Activated naive CD4-positive, alpha-beta T cell (primary cell): ENCODE measurements at places on chromosomes 6 and 20.

DNA sequence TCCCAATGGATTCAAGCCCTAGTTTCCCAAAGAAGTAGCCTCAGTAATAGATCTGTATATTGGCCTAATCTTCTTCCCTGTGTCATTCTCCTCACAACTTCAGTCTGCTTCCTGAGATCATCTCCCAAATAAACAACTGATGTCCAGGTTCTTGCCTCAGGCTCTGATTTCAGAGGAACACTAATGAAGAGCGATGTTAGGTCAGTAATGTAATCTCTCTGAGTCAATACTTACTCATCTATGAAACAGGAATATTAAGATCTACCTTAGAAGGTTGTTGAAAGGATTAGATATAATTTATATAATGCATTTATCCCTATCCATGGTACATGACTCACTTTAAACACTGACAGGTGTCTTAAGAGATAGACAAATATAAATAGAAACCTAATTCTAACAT lies 246.0 kb upstream of the FLRT3 start:
- DNase-seq = no peak

GRCh38 chr6:166658792-166659150 lies 31.7 kb upstream of the RPS6KA2 start:
- no peak for DNase-seq

GRCh38 chr6:161027385-161027784 lies 35.8 kb downstream of the MAP3K4 start:
- DNase-seq = no peak

DNA sequence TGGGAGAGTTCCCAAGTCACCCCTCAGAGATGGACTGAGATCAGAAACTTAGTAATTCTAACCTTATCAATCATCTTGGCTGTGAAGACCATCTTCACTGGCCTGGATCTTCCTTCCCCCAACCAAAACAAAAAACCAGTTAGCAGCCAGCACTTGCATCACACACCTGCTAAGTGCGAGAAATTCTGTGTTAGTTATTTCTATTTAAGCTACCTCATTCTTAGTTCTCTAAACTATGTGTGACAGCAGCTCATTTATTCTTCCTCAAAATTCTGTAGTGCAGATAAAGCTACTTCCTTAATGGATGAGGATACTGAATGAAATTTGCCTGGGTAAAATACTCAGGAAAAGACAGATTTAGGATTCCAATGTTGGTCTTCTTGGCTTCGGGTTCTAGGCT lies 18.2 kb upstream of the TAGAP start:
- no peak for DNase-seq

DNA sequence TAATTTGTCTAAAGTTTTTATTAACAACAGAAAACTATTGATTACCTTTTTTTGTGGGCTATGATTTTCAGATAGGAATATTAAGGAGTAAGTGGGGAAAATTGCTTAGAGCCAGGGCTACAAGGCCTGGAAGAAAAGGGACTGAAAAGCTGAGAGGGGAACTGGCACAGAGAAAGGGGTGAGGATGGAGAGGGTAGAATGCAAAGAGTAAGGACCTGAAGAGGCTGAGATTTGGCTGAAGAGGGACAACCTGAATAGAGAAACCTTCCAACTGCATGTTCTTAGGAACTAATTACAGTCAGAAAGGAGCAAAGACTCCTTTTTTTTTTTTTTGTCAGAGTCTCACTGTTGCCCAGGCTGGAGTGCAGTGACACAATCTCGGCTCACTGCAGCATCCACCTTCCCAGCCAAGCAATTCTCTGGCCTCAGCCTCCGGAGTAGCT lies 16.7 kb downstream of the BTN2A1 start:
- no peak for DNase-seq

DNA sequence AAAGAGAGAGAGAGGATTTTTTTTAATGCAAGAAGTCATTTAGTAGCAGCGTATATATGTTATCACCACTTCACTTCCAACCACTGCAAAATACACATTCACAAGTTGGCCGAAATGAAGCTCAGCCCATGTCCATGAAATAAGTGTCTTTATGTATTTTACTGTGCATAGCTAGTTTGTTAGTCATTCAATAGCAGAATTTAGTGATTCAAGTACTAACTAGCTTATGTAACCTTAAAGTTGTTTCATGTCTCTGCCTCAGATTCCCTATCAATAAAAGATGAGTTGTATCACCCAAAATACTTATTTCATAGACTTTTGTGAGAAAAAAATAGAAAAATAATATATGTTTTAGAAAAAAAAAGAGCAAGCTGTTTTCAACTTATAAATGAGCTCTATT lies 153.7 kb upstream of the PRDM1 start:
- DNase-seq = no peak

- DNase-seq = no peak
Observed at GRCh38 chr6:3594201-3594600, 137.4 kb upstream of the SLC22A23 start.

GRCh38 chr6:154111025-154111424 lies 72.0 kb downstream of the OPRM1 start:
- DNase-seq = no peak

DNA sequence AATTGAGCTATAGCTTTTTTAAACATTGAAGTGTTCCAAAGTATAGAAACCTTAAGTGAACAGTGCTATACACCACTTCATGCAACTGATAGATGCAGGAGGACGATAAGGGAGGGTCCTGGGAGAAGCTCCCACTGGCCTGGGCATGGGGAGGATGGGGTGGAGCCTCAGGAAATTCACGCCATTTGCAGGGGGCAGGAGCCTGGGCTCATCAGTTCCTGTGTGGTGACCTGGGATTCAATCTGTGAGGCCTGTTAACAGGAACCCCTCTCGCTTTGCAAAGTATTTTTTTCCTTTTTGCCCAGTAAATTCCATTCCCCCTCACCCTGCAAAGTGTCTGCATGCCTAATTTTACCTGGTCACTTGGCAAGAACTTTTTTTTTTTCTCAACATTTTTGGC lies 11.0 kb upstream of the ASCC3 start:
- DNase-seq = no peak

DNA sequence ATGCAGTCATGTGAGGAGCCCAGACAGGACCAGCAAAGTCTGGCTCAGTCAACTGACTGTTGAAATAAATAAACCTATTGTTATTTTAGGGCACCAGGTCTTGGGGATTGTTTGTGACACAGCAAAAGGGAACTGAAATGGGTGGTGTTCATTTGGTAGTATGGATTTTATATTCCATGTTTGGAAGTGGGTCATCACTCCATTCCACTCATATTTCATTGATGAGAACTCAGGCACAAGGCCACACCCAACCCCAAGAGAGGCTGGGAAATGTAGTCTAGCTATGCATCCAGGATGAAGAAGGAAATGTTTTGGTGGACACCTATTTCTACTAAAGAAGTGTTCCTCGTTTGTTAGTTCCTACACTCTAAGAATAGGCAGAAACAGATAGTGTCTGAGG lies 64.9 kb upstream of the BTBD3 start:
- no peak for DNase-seq

DNA sequence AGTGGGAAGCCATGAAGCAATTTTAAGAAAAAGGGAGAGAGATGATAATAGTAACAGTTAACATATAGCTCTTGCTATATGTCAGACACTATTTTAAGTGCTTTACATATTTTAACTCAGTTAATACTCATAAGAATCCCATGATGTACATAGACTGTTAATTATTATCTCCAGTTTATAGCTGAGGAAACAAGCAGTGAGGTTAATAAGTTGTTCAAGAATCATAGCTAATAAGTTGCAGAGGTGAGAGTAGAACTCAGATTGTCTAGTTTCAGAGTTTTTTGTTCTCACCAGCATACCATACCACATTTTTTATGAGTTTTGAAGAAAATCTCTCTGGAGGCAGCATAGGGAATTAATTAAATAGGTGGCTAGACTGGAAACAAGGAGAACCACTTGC lies 144.6 kb upstream of the MMS22L start:
- no peak for DNase-seq

GRCh38 chr20:21614980-21615379 lies 90.5 kb upstream of the PAX1 start:
- DNase-seq = no peak

- no peak for DNase-seq
Observed at GRCh38 chr6:49775043-49775442, 12.0 kb downstream of the PGK2 start.

DNA sequence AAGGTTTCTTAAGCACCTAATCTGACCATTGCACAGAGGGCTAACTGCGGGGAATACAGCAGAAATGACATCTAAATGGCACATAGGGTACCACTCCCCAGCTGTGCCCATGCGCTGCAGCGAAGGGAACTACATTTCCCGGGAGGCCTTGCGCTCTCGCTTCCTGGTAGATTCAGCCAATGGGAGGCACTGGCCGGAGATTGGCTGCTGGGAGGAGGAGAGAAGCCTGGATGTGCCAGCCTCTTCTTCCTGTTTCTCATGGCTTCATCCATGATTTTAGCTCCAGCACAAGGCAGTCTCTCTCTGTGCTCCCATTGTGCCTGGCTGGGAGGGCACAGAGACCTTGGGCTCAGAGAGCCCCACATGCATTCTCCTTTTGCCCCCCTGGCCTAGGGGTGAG lies 101.7 kb upstream of the FOXA2 start:
- DNase-seq = no peak

DNA sequence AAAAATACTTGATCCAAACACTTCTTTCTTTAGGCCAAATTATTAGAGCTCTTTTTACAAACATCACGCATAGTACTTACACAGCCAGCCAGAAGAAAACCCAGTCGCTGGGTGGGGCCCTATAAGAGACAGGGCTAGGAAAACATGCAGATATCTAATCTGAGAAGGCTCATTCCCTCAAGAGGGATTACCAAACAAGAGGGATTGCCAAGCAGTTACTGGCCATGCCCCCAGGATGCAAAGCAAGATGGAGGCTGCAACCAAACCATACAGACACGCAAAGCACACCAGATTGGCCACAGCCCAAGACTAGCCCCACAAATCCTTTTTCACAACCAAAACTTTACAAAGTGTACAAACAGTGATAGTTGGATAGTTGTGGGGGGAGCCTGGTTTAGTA lies 1235.4 kb upstream of the GJE1 start:
- DNase-seq = no peak

DNA sequence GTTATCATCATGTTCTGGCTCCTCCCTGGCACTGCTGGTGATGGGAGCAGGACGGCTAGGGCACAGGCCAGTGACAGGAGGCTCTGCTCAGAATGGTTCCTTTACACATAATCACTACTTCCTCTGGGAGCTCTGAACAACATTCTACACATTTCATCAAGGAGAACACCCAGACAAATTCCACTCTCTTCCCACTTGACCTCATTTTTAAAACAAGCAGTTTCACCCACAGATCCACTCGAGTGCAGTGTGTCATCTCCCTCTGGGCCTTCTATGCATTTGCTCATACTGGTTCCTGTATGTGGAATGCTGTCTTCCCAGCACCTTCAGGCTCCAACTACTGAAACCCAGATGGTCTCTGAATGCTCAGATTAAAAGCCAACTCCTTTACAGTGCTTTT lies 84.8 kb downstream of the ELOVL5 start:
- no peak for DNase-seq

DNA sequence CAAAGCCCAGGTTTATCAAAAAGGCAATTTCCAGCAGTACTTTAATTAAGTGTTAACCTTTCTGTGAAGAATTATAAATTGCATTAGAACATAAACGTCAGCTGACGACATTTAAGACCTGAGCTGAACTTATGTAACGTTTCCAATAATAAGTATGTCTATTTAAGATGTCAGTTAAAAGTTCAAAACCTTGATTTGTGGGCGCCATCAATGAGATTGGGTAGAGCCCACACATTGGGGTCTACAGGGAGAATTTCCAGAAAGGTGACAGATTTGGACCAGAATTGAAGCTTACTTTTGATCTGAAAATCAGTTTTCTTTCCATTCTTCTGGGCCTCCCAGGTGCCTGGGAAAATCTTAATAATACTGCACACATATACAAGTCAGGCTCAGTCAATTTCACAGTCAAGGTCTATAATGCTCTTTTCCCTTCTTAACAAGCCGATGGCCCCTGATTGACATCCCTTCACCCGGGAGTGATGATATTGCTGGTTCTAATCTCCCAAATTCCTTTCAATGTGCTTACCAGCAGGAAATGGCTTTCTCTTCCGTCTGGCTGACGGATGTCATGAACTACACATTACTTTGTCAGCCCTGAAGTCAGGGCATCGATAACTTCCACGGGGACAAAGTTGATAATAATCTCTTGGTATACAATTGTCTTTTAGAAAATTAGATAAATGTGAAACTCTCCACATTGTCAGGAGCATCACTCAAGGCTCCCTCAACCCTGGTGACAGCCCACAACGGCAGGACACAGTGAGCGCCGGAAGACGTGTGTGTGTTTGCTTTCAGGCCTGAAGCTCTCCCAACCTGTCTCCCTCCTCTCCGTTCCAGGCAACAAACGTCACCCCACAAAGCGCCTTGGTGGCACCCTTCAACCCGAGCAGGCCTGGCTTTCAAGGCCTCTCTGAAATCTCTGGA lies 396.5 kb upstream of the CNR1 start:
- no peak for DNase-seq

GRCh38 chr6:152697634-152698033 lies at the start of gene MYCT1:
MYCT1 (plus strand) TSS chr6:152697897; CDS start chr6:152697903, 6 bp downstream.
- DNase-seq = no peak

DNA sequence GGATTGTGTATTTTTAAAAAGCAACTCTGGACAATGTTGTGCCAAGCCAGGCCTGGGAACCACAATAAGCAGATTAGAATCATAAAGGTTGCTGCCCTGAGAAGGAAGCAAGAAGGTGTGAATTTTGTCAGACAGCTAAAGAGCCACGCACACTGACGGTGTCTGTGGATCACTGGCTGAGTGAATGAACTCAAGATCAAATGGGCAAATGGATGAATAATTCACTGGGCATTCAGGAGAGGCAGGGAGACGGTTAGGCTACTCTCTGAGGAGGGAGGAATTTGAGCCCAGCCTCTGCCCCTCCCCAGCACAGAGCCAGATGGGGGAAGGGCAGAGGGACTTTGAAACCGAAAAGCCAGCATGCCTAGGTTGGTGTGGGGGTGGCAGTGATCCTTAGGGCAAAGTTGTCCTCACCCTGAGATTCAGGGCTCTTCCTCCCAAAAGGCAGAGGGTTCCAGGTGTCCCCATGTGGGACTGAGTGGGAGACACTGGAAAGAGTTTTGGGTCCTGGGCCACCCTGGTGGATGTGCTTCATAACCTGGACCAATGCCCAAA lies 19.5 kb upstream of the SLC22A7 start:
- DNase-seq = no peak
